ENCODE measurements at places on chromosomes 6 and 20.

DNA sequence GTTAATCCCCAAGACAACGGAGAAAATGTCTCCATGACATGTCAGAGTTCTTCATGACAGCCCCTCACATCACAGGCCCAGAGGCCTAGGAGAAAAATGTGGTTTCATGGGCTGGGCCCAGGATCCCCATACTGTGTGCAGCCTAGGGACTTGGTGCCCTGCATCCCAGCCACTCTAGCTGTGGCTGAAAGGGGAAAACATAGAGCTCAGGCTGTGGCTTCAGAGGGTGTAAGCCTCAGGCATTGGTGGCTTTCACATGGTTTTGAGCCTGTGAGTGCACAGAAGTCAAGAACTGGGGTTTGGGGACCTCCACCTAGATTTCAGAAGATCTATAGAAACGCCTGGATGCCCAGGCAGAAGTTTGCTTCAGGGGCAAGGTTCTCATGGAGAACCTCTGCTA, 122.8 kb downstream of the FHL5 start:
- DNase-seq, result no peak

DNA sequence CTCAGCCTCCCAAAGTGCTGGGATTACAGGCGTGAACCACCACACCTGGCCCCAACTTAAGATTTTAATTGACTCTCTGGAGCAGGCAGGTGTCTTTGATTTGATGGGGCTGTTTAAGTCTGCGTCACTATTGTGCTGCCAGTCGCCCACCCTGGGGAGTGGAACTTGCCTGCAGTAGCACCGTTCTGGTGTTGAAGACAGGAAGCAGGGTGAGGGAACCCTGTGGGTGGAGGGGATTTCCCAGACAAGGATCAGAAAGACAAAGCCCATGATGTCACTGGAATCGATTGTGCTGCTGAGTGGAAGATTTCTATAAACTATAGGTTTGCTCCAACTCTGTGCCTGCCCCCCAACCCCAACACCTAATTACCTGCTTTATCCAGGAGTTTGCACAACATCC, 11.0 kb downstream of the ALDH8A1 start:
- no peak for DNase-seq

- no peak for DNase-seq
Observed at GRCh38 chr6:87029711-87030314, 65.1 kb downstream of the CGA start.

GRCh38 chr6:144953552-144954240, 668.6 kb downstream of the UTRN start:
- no peak for DNase-seq

DNA sequence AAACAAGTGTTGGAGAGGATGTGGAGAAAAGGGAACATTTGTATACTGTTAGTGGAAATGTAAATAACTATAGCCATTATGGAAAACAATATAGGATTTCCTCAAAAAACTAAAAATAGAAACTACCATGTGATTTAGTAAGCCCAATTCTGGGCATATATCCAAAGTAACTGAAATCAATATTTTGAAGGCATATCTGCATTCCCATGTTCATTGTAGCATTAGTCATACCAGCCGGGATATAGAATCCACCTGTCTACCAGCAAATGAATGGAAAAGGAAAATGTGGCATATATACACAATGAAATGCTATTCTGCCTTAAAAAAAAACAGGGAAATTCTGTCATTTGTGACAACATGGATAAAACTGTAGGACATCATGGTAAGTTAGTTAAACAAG, 15.3 kb upstream of the C6orf58 start:
- DNase-seq, result no peak

DNA sequence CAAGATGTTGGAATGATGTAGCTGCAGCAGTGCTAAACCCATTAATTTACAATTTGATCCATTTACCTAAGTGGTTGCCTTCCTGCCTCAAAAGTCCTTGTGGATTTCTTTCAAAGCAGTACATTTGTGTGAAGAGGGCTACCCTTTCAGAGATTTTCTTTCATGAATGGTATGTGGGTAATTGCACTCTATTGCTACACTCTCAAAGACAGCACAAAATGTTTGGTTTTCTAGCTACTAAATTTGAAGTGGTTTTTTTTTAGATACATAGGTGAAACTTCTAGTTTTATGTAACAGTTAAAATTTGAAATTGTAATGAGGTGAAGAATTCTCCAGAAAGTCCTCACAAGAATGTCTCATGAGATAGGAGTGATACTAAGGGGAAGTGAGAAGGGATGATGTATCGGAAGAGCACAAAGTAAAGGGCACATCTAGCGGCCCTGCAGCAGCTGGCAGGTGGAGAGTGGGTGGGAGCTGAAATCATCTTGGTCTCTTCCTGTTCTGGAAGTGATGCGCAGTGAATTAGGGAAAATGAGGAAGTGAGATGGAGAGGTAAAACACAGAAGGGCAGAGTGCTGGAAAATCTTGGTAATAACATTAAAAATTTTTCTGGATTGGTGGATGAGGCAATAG, 236.8 kb upstream of the MAN1A1 start:
- DNase-seq, result no peak

DNA sequence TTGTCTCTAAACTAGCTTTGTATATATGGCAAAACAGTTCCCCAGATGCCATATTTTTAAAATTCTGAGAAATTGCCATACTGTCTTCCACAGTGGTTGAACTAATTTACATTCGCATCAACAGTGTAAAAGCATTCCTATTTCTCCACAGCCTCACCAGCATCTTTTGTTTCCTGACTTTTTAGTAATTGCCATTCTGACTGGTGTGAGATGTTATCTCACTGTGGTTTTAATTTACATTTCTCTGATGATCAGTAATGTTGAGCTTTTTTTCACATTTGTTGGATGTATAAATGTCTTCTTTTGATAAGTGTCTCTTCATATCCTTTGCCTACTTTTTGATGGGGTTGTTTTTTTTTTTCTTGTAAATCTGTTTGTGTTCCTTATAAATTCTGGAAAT, 1222.7 kb upstream of the CITED2 start:
- DNase-seq, result no peak

- DNase-seq, result no peak
Observed at GRCh38 chr6:88115307-88115706, 50.8 kb downstream of the CNR1 start.

DNA sequence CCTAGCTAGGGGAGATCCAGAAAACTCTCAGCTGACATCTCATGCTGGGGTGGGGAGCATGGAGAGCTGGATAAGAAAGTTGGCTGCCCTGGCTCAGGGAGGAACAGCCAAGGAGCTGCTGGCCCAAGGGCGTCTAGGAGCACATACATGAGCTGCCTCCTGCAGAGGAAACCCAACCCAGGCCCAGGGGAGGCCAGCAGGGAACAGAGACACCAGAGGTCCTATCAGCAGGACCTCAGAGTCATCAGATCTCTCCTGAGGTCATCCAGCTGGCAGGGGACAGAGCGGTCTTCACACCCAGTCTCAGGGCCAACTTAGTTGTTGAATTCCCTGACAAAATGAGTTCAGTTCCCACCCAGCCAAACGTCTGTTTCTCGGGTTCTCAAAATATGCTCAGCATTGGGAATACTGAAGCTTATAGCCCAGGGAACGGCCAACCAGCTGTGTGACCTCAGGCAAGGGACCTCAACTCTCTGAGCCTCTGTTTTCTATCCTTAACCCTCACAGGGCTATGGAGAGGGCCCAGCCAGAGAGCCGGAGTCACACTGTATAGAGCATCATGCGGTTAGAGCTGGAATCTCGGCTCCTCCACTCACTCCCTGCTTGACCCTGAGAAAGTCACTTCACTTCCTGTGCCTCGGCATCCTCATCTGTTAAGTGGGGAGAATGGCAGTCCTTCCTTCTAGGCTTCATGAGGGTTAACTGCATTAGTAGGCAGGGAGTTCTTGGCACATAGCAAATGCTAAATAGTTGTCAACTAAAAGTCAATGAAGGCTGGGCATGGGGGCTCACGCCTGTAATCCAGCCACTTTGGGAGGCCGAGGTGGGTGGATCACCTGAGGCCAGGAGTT, 13.8 kb downstream of the ADA start:
- no peak for DNase-seq

GRCh38 chr20:50715694-50716093, 15.7 kb upstream of the PARD6B start:
- no peak for DNase-seq

GRCh38 chr20:48128436-48128835, 343.2 kb upstream of the SULF2 start:
- no peak for DNase-seq

DNA sequence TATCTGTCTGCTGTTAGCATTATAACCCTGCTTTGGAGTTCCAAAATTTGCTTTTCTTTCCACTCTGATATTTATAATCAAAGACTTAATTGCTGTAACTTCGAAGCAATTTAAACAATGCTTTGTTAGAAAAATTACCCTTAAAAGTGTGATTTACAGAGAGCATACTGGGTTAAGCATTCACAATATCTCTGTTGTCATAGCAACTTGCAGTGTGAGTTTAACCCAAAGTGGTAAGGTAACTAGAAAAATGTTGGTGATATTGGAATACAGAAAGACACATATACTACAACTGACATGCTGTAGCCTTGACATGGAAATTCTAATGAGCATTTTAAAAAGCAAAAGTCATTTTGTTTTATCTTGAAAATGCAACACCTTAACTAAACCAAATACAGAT, 70.4 kb upstream of the SMLR1 start:
- DNase-seq, result no peak

GRCh38 chr6:30828027-30828962, 56.0 kb upstream of the DDR1 start:
- peak; percentile 65 for DNase-seq

DNA sequence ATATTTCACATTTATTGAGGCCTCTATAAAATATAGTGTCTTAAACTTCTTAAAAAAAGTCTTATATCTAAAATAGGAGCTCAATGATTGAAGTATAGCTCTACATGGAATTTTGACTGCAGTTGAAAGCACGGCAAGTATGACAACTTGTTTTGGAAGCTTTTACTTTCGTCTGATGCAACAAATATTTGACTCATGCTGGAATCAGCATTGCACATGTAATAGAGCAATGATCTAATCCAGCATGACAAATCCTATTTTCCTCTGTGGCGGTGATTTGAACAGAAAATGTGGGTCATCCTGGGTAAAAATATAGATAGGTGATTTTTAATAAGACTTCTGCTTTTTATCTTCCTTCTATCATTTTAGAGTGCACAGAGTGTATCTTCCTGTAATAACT, 111.6 kb downstream of the TINAG start:
- DNase-seq, result no peak

DNA sequence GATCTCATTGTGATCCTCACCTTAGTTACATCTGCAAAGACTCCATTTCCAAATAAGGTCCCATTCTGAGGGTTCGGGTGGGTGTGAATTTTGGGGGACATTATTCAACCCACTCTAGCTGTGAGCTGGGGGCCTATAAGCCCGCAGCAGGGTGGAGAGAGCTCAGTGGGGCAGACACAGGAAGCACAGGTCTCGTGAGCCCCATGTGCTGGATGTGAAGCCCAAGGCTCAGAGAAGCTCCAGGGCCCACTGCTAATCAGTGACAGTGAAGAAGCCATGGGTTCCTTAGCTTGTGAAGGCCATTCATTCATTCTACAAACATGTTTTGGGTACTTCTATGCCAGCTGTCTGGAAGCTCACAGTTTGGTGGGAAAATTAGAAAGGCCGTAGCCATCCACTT, 47.5 kb downstream of the CHMP4B start:
- no peak for DNase-seq

- no peak for DNase-seq
Observed at GRCh38 chr20:11267131-11267761, 593.4 kb upstream of the JAG1 start.

DNA sequence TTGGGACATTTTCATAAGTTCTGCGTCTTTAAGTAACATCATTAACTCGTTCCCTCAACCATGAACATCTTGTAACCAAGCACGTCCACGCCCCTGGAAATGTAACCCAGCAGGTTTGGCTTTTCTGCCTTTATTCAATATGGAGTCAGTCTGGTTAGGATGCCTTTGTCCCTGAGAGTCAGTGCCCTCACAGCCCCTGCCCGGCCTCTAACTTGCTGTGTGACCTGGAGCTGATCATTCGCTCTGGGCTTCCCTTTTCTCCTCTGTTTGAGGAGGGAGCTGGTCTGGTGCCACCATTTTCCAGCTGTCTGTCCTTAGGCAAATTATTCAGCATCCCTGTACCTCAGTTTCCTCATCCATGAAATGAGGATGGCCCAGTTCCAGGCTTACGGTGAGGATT, 26.5 kb upstream of the ANGPT4 start:
- no peak for DNase-seq

GRCh38 chr20:61497029-61497627, 245.1 kb downstream of the CDH4 start:
- no peak for DNase-seq

GRCh38 chr20:50546729-50547314, 36.6 kb downstream of the PTPN1 start:
- no peak for DNase-seq

- no peak for DNase-seq
Observed at GRCh38 chr6:166433096-166433495, 50.4 kb upstream of the MPC1 start.

GRCh38 chr6:144295211-144295610, 10.1 kb downstream of the UTRN start:
- DNase-seq, result no peak

DNA sequence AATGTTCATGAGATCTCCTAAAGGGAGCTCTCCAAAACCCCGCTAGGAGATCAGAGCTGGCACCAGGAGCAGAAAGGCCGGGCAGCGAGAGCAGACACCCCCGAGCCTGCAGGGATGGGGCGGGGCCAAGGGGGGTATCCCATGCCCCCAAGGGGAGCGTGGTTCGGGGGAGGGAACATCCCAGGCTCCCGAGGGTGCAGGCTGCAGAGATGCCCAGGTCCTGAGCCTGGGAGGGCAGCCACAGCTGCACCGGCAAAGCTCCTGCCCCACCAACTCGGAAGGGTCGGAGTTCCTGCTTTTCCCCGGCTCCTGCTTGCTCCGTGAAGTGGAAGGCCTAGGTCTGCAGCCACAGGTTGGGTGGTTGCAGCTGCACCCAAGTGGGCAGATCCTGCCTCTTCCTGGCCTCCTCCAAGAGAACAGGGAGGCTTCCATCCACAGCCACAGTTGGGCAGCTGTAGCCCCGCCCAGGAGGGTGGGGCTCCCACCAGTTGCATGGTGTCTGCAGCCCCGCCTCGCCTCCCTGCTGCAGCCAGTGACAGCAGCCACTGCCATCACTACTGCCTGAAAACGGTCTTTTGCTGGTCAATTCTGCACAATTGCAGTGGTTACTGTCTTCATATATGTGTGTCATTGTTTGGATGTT, 13.4 kb upstream of the GMNN start:
- no peak for DNase-seq

DNA sequence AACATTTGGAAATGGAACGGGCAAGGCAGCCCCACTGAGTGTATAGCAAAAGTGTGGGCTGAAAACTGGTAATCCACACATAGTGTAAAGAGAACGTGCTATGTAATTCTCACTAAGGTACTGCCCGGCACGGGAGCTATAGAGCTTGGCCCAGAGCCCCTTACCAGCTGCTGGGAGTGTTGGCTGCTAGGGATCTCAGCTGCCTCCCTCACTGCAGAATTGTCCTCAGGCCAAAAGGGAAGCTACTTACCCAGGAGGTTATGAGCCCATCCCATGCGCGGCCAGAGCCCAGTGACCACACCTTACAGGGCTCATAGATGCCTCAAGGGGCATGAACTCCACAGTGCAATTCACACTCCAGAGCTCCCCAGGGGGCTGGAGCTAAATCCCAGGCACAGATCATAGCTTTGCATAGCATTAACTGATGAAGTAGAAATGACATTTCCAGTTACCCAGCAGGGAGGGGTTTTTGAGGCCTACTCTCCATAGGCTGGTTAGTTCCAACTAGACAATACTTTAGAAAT, 56.8 kb downstream of the LINC00237 start:
- no peak for DNase-seq

- DNase-seq, result no peak
Observed at GRCh38 chr6:70957284-70957617, 391 bp upstream of the B3GAT2 start.
